Right renal cortex interstitium (tissue), 3 donors: ENCODE measurements at places on chromosomes 2 and 18. TPM values are rescaled to one million over a fixed set of nuclear protein-coding genes. Genes with fewer than 3 reads are reported as not detected.

CNDP1 gene
- 0.75 TPM for polyA plus RNA-seq

SGPP2 gene
- 18.5 TPM for polyA plus RNA-seq

CFAP53 gene
- 4.0 TPM for polyA plus RNA-seq

IMPA2 gene
- 91.8 TPM for polyA plus RNA-seq

CRYBA2 gene
- polyA plus RNA-seq: not detected

DNA sequence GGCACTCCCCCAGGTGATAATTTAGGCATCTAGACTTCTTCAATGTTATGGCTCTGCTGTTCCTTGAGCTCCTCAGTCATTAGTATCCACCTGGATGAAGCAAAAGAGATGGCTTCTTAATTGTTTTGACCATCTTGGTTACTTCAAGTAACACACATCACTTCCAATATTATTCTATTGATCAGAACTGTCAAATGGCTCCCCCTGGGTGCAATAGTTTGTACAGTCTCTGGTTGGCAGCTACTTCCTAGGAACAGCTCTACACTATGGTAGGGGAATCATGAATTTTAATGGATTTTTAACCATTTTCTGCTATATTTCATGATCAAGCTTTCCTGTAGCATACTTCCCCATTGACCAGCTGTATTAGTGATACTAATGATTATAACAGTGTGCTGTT lies 157.0 kb downstream of the NYAP2 start:
- no peak for DNase-seq

DNA sequence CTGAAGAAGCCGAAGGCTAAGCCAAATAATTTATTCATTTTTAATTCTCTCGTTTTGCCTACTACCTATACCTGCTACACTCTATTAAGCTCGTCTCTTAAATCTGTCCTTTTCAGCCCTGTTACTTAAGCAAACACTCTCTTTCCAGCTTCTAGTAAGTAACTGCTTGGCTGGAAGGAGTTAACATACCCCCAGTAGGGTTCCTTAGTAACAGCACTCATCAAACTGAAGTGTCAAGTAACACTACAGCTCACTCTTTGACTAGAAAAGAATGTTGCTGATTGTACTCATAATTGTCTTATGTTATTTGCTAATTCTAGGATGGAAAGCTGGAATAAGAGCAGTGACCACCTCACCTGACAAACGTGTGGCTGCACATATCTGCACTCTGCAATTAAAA lies 120.0 kb upstream of the SCN7A start:
- no peak for DNase-seq

GRCh38 chr18:13501891-13502290 lies 224.5 kb downstream of the FAM210A start:
- no peak for DNase-seq

GRCh38 chr18:44290366-44290977 lies 390.2 kb upstream of the SETBP1 start:
- DNase-seq: no peak

GRCh38 chr2:222842491-222843174 lies 18.2 kb upstream of the ACSL3 start:
- DNase-seq: no peak

DNA sequence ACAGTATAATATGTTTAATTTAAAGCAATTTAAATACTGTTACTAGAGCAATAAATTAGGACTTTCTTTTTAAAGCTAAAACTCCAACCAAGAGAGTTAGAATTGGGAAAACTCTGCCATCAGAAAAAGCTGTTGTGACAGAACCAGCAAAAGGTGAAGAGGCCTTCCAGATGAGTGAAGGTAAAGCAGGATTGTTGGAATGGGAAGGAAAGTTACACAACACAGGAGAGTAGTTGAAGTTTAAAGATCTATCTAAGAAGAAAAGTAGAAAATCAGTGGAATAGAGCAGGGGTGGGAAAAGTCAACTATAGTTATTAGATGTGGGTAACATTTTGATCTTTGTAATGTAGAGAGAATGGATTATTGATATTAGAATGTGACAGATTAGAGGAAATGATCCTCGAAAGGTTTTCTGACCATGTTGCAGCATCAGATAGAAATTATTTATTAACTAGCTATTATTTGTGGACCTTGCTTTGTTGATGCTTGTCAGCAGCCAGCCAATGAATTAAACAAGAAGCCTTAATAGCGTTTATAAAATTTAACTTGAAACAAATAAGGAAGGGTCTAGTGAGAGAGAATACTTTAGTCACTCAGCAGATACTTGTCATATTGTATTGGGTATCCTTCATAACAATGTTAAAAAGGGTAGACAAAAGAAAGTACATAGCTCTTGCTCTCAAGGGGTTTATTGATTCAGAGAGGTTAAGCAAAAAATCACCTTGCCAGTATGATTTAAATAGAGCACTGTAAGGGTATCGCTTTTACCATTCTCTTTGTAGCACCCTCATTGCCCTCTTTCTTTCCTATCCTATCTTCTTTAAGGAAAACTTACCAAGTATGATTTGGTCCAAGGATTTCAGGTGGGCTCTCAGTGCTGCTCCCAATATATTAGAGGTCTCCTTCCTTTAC lies 24.6 kb upstream of the DYSF start:
- no peak for DNase-seq
